ENCODE measurements at places on chromosomes 13 and 19. TPM values are rescaled to one million over a fixed set of nuclear protein-coding genes. Genes with fewer than 3 reads are reported as not detected.

Gene CXCL17
- not detected for total RNA-seq

DNA sequence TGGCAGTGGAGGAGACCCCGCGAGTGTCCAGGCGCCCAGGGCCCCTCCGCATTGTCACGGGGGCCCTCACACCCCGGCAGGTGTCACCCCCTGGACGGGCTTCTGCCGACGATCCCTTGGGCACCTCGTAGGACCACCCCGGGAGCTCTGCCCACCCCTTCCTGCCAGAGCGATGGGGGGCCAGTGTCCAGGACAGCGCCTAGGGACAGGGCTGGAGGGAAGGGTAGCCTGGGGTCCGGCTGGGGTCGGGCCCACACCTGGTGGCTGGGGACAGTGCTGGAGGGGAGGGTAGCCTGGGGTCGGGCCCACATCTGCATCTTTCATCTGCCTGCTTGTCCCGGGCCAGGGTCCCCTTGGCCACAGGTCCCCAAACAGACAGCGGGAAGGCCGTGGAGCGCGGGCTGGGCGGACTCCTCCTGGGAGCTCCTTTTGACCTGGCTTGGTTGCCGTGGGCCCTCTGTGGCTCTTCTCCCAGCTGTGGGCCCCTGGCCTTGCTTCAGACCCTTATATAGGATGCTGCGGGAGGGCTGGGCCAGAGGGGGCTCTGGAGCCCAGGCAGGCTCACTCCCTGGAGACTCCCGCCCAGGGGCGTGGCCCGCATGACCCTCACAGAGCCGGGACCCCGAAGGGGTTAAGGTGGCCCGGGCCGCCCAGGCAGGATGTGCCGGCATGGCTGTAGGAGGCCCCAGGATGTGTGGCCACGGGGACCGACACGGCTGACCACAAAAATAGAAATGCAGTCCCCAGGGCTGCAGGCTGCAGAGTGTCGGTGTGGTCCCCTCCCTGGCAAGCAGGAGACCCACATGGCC is 74.1 kb upstream of the MCF2L start:
- DNase-seq: no peak

- DNase-seq: no peak
Observed at GRCh38 chr19:289651-290371, 1.4 kb downstream of the PLPP2 start.

Gene SCEL
- 0.13 TPM for total RNA-seq

Gene DAND5
- total RNA-seq: 0.16 TPM

- DNase-seq: no peak
Observed at GRCh38 chr19:38453596-38453995, 20.1 kb downstream of the RYR1 start.

GRCh38 chr19:35400773-35401100 is 29.9 kb downstream of the GPR42 start:
- DNase-seq: no peak

DNA sequence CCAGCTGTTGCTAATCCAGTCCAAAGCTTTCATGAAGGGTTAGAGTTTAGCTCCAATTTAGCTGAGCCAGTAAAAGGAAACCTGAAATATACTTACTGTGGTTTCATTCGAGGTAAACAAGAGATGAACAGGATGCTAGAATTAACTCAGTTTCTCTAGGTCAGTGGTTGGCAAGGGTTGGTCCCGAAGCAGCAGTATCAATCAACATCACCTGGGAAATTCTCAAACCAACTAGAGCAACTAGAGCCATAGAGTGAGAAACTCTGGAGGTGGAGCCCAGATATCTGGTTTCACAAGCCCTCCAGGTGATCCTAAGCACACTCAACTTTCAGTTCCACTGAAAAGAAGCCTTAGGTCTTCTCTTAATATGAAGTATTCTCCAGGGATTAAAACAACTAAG is 376.7 kb downstream of the OXGR1 start:
- no peak for DNase-seq

DNA sequence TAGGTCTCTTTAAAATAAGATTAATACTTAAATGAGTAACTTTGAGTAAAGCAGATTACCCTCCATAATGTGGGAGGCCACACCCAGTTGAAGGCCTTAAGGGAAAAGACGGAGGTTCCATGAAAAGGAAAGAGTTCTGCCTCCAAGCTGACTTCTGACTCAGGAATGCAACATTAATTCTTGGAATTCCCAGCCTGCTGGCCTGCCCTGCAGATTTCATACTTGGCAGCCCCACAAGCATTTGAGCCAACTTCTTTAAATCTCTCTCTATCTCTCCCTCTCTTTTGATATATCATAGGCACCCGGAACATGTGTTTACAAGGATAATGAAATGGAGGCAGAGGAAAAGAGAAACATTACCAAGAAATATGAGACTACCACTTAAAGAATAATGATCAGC is 902.3 kb upstream of the MIR17HG start:
- no peak for DNase-seq

- peak; percentile 65 for DNase-seq
Observed at GRCh38 chr19:28878862-28879566, 333.9 kb downstream of the UQCRFS1 start.

GRCh38 chr19:11506967-11507366 is 1.3 kb upstream of the ZNF653 start:
- DNase-seq: no peak

GRCh38 chr13:59865398-59865797 is 298.3 kb downstream of the DIAPH3 start:
- no peak for DNase-seq

Gene RELB
- 18.7 TPM for total RNA-seq

DNA sequence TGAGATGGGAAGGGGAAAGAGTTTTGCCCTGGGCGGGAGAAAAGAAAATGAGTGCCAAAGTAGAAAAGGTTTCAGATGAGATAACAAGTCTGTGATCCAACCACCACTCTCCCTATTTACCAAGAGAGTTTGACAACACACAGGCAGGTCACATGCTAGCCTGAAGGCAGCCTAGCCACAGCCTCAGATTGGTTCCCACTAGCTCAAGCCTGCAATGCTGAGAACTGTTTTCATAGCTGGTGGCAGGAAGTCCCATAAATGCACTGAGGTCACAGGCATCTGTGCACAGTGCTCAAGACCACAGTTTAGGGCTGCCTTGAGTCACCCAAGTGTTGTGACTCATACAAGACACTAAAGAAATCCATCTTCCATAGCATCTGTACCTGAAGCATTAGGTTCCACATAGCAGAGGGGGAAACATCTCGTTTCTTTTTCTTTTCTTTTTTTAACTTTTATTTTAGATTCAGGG is 18.5 kb upstream of the POP4 start:
- no peak for DNase-seq

DNA sequence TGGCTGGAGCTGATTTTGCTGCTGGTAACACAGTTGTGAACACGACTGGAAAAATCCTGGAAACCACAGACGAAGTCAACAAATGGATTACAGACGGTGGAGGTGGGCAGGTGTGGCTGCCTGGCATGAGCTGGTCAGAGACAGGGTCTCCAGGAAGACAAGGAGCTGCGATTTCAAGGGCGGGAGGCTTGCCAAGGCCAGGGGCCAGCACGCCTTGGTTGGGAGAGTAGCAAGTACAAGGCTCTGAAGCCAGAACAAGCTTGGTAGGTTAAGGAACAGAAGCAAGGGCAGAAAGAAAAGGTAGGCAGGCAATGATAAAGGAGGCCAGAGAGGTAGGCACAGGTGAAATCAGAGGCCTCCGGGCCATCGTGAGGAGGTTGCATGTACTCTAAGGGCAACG is 50.7 kb upstream of the AMER2 start:
- DNase-seq: no peak

Gene KLK7
- total RNA-seq: 0.97 TPM

DNA sequence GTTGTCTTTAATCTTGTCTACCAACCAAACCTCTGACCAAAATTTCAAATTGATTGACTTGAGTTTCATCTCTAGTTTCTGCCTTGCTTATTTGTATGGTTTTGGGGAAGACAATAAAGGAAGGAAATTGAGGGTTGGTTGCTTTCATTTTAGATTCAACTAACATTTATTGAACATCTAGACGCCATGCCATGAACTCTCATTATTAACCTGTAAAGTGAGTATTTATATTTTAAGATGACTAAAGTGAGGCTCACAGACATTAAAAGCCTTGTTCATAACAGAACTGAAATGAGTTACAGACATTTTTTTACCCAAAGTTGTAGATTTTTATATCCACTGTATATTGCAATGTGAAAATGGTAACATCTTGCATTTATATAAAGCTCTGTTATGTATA is 239.3 kb downstream of the LMO7 start:
- DNase-seq: no peak

DNA sequence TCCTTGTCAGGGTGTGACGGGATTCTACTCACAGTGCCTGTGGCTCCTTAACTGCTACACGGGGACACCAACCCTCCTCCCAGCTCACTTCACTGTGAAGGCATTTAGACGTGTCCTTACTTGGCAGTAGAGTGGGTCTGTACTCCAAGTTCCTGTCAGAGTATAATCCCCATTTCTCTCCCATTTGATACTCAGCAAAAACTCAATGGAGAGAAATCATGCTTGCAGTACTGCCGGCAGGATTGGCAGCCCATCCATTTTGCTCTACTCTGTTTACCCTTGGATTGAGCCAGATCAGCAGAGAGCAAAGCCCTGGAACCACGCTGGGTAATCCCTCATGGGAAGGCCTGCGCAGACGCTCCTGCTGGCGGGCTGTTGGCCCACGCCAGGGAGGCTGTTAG is 28.9 kb downstream of the ARL11 start:
- DNase-seq: no peak

GRCh38 chr13:43744261-43745031 is 42.3 kb downstream of the ENOX1 start:
- no peak for DNase-seq

GRCh38 chr19:48770266-48770665 is 14.9 kb downstream of the FGF21 start:
- DNase-seq: no peak

GRCh38 chr13:106416645-106417044 is 118.8 kb downstream of the EFNB2 start:
- DNase-seq: no peak

DNA sequence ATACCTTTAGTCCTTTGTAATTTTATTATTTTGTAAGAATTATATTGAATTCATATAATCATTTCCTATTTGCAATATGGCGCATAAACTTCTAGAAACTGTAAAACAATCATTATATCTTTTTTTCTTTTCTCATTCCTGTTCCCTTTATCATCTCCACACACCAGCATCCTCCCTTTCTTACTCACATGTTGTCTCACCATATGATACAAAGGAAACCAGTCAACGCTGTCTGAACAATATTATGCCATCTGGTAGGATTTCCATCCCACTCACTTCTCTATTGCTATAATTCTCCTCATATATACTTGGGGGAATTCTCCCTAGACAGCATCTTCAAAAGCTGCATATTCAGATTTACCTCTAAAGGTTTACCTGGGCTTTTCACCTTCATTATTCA is 389.8 kb downstream of the NDFIP2 start:
- no peak for DNase-seq

- no peak for DNase-seq
Observed at GRCh38 chr13:26061947-26062346, 10.1 kb upstream of the SHISA2 start.

Gene SWSAP1
- total RNA-seq: 2.7 TPM

Gene TNFAIP8L1
- 7.7 TPM for total RNA-seq

Gene HIPK4
- 0.20 TPM for total RNA-seq

Gene FAM83E
- total RNA-seq: 3.7 TPM

DNA sequence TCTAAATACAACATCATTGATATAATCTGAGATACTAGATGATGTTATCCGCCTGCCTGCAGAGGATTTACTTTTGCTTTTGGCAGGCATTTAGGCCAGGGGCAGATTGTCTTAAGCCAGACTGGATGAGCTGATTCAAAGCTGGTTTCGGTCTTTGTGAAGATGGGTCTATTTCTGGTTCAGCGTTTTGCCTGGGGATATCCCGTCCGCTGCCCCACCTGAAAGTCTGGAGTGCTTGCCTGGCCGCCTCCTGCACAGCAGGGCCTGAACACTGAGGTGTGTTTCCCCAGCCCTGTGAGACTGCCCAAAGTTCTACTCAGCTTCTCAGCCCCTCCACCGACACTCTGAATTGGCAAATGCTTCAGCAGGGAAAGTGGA is 149.7 kb downstream of the KATNAL1 start:
- no peak for DNase-seq

Gene SULT2A1
- not detected for total RNA-seq

DNA sequence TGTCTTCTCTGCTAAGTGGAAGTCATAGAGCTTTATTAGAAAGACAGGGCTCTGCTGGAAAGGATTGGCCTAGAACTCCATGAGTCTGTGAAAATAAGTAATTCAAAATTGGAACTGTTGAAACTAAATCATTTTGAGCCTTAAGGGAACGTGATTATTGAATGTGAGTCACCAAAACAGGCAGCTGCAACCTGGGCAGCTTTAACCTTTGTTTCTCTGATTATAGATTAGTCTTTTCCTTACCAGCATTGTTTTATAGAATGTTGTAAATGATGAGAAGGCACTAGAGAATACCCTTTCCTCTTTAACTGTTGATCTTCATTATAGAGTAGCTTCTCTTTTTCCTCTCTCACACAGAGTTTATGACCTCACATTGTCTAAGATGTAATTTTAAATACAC is 638.8 kb upstream of the SLITRK6 start:
- no peak for DNase-seq

- no peak for DNase-seq
Observed at GRCh38 chr13:90868321-90868920, 479.1 kb upstream of the MIR17HG start.

Gene ZNF99
- total RNA-seq: not detected

DNA sequence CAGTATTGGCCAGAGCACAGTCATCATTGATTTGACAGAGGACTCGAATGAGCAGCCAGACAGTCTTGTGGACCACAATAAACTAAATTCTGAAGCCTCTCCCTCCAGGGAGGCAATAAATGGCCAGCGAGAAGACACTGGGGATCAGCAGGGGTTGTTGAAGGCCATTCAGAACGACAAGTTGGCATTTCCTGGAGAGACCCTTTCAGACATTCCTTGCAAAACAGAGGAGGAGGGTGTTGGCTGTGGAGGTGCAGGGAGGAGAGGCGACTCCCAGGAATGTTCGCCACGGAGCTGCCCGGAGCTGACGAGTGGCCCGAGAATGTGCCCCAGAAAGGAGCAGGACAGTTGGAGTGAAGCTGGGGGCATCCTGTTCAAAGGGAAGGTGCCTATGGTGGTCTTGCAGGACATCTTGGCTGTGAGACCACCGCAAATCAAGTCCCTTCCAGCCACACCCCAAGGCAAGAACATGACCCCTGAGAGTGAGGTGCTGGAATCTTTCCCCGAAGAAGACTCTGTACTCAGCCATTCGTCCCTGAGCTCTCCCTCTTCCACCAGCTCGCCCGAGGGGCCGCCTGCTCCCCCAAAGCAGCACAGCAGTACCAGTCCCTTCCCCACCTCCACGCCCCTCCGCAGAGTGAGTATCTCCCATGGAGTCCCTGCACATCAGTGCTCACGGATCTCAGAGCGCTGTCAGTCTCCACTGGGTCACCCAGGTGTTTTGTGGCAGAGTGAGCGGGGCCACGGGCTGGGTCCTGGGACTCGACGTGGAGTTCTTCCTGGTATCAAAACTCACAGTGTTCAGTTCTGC is 6.9 kb downstream of the CHAF1A start:
- DNase-seq: no peak

GRCh38 chr19:1672038-1672768 is 19.8 kb upstream of the TCF3 start:
- DNase-seq: no peak

Gene SULT2B1
- total RNA-seq: 0.79 TPM

Gene PABPC3
- 0.29 TPM for total RNA-seq

- DNase-seq: no peak
Observed at GRCh38 chr13:73338389-73338788, 279.6 kb downstream of the KLF5 start.
